ENCODE measurements at places on chromosomes 5 and 9.

GRCh38 chr5:73663860-73664240 lies 37.9 kb downstream of the ARHGEF28 start:
- DNase-seq = no peak

DNA sequence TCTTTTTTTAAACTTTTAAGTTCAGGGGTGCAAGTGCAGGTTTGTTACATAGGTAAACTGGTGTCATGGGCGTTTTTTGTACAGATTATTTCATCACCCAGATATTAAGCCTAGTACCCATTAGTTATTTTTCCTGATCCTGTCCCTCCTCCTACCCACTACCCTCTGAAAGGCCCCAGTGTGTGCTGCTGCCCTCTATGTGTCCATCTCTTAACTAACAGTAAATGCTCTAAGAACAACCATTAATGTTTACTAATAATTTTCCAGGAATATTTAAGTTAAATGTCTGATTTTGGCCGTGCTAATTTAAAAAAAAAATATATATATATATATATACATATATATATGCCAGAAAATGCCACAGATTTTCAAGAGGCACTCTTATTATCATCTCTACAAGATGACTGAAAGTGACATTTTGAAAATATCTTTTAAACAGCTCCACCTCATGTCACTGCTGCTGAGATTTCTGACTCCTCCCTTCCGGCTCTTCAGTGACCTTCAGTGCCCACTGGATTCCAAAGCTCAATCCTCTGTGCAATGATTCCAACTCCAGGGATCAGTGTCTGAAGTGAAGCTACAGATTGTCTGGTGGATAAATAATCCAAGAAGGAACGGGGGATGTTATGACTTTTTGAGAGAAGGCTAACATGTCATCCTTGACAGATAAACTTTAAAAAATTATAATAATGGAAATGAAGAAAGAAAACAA lies 46.7 kb upstream of the HNRNPA0 start:
- no peak for DNase-seq

DNA sequence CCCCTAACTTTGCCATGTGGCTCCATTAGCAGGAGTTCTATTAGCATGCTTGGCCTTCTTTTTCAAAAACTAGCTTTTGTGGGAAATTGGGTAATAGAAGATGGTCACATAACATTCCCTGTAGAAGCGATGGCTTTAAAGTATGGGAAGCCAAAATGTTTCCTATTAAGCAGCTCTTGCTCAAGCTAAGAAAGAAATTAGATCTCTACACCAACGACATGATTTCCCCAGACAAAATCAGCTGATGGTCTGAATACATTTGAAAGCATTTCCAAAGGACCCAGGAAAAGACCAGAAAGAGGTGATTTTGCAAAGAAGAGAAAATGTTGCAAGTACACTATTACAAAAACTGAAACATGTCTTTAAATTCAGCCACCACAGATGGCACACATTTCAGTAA lies 4.8 kb upstream of the NFIL3 start:
- DNase-seq = no peak

- no peak for DNase-seq
These were observed 17.8 kb downstream of the SLC38A9 start for GRCh38 chr5:55694152-55694830.

DNA sequence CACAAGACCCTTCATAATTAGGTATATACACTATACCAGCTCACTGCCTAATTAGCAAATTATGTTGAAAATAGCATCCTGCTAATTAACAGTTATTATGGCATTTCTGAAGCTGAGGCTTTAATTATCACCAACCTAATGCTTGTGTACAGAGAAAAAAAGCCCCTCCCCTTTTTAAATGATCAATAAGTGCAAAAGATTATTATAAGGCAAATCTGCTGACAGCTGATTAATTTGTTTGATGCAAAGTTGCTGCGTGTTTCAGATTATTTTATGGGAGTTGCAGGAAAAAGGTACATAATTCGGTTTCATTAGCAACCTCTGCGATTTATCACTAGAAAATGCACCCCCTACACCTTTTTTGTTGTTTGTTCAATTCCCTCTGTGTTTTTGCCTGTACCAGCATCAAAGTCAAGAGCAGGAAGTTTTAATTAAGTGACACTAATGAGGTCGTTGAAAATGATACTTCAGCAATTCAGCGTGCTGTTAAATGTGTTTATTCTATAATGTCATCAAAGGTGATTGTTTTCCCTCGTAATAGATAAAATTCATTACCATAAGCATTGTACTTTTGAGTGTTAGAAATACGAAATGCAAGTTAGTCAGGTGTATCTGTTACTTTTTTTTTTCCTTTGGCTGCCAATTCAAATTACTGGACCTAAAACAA lies 170.0 kb downstream of the EBF1 start:
- DNase-seq = no peak

GRCh38 chr5:115429345-115429940 lies 115.1 kb downstream of the FEM1C start:
- DNase-seq = no peak

DNA sequence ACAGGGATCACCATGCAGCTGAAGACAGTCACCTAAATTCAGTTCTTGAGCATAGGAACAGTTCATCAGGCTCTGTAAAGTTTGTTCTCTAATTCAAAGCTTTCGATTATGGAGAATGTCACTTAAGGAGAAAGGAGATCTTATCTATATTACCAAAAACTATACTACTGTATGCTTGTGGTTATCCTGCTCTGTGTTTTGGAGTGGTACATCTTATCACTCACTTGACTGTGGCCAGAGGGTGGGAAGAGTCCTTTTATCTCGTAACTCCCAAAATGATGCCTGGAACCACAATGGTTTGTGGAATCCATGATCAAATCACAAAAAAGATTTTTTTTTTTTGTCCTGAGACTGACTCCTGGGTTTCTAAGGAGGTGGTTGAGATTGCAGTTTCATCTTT lies 230.7 kb downstream of the COMMD10 start:
- no peak for DNase-seq

DNA sequence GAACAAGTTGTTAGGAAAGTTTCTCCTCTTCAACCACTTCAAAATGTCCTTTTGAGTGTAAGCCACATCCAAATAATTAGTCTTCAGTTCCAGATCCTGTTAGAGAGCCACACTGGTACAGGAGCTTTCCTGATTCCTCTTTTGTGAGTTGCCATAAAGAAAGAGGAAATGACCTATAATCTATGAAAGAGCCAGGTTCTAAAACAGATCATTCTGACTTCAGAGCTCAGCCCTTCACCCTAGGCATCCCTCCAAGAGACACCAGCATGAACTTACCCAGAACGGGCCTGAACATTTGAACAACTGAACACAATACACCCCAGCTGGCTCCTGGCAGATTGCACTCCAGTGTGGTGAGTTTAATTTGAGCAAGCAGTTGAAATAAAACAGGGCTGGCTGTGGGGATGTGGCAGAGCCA lies 25.7 kb downstream of the SLC1A1 start:
- no peak for DNase-seq

DNA sequence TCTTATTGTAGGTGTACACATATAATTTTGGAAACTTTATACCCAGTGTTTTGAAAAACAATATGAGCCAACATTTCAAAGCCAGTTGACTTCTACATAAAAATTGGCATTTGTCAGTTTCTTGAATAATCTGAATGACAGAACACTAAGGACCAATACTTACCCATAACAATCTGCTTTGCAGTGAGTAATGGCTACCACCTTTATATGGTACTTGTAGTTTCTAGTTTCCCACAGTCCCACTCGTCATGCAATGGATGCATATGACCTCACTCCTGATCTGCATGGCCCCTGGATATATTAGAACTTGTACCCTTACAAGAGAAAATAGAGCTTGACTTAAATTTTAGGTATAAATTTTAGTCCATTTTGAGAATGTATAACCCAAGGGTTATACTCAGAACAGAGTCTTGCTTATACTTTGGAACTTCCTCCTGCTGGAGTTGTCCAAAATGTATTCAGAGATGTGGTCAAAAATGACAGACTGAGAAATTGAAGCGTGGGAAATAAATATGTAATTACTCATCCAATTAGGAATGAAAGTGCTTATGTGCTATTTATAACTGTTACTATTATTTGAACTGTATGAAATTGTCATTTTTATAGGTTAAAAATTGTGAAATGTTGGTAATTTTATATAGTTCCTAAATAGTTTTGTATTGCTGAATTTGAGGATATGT lies 19.5 kb downstream of the XRCC4 start:
- DNase-seq = no peak

- DNase-seq = no peak
These were observed 14.0 kb upstream of the MLANA start for GRCh38 chr9:5876711-5877110.

DNA sequence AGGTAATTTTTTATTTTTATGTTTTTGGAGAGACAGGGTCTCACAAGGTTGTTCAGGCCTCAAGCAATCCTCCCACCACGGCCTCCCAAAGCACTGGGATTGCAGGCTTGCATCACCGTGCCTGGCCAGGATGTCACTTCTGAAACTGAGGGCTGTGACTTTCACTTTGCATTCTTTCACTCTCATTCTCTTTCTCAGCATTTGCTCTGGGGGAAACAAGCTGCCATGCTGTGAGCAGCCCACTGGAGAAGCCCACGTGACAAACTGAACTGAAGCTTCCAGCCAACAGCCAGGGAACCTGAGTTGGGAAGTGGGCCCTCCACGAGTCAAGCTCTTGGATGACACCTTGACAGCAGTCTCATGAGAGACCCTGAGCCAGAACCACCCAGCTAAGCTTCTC lies 109.4 kb downstream of the C5orf15 start:
- no peak for DNase-seq
